GM12878 (cell line): ENCODE measurements at places on chromosomes 1 and 21.

- H3K27ac ChIP-seq: no peak overlapping the region
- H3K36me3 ChIP-seq: no peaks in the 10 kb centered on the region
- H3K4me1 ChIP-seq: no peaks in the 10 kb centered on the region
- no peak overlapping the region for H3K4me3 ChIP-seq
These were observed 543.5 kb downstream of the OMA1 start for GRCh38 chr1:58003059-58003458.

GRCh38 chr1:200749090-200749489, 10.4 kb downstream of the CAMSAP2 start:
- no peaks in the 10 kb centered on the region for H3K27me3 ChIP-seq
- no peaks in the 10 kb centered on the region; the same call in 1 of the 2 replicates for H3K4me1 ChIP-seq

DNA sequence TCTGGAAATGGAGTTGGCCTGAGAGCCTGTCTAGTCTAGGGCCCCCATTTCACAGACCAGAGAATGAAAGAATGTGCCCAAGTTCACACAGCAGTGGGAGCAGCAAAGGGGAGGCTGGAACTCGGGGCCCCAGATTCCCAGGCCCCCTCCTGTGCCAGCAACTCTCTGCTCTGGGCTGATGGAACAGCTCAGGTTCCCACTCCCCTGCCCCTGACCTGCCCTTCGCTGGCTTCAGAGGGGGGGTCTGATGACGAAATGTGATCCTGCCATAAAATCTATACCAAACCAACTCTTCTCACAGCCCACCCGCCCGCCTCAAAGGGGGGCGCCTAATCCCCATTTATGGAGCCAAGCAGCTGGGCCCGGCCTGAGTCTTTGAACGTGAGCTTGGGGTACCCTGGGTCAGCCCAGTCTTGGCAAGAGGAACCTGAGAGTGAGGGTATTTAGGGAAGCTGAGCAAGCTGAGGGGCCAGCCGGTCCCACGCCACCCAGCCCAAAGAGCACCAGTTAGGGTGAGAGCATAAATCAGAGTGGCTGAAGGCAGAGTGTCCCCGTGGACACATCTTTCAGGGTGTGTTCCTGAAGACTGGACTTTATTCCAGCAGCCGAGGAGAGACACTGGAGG, 65.0 kb downstream of the FOXD2 start:
- DNase-seq: no peak
- H3K27ac ChIP-seq: no peak overlapping the region
- no peaks in the 10 kb centered on the region for H3K36me3 ChIP-seq
- H3K27me3 ChIP-seq: peaks cover 7% of the 10 kb centered on the region
- no peak overlapping the region for H3K4me3 ChIP-seq
- H3K4me1 ChIP-seq: no peaks in the 10 kb centered on the region

DNA sequence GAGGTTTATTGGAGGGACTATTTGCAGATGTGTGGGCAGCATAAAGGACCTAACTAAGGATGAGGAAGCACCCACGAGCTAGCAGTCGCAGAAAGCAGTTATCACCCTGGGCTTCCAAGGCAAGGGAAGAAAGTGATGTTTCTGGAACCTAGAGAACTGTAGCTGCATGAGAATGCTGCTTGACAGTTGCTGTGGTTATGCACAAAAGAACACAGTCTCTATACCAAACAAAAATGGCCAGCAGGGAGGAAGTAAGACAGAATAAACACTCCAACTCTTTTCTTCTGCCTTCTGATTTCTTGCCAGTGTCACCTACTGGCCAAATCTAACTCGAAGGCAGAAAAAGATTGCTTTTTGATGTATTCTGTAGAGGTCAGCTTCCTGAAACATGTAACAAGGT, 190.2 kb downstream of the RASAL2 start:
- no peak overlapping the region for H3K4me3 ChIP-seq
- no peak for DNase-seq
- H3K4me1 ChIP-seq: no peaks in the 10 kb centered on the region
- H3K27ac ChIP-seq: no peak overlapping the region
- no peaks in the 10 kb centered on the region for H3K36me3 ChIP-seq

GRCh38 chr1:229857585-229857984, 209.5 kb upstream of the GALNT2 start:
- no peaks in the 10 kb centered on the region for H3K27me3 ChIP-seq
- peaks cover 11% of the 10 kb centered on the region for H3K4me1 ChIP-seq
- H3K36me3 ChIP-seq: no peaks in the 10 kb centered on the region
- H3K27ac ChIP-seq: no peak overlapping the region
- DNase-seq: no peak

- no peak overlapping the region for H3K27ac ChIP-seq
- DNase-seq: no peak
- peaks cover 2% of the 10 kb centered on the region for H3K36me3 ChIP-seq
- peaks cover 11% of the 10 kb centered on the region for H3K4me1 ChIP-seq
- no peaks in the 10 kb centered on the region for H3K27me3 ChIP-seq
These were observed 93.0 kb downstream of the DYRK1A start for GRCh38 chr21:37459575-37459974.

DNA sequence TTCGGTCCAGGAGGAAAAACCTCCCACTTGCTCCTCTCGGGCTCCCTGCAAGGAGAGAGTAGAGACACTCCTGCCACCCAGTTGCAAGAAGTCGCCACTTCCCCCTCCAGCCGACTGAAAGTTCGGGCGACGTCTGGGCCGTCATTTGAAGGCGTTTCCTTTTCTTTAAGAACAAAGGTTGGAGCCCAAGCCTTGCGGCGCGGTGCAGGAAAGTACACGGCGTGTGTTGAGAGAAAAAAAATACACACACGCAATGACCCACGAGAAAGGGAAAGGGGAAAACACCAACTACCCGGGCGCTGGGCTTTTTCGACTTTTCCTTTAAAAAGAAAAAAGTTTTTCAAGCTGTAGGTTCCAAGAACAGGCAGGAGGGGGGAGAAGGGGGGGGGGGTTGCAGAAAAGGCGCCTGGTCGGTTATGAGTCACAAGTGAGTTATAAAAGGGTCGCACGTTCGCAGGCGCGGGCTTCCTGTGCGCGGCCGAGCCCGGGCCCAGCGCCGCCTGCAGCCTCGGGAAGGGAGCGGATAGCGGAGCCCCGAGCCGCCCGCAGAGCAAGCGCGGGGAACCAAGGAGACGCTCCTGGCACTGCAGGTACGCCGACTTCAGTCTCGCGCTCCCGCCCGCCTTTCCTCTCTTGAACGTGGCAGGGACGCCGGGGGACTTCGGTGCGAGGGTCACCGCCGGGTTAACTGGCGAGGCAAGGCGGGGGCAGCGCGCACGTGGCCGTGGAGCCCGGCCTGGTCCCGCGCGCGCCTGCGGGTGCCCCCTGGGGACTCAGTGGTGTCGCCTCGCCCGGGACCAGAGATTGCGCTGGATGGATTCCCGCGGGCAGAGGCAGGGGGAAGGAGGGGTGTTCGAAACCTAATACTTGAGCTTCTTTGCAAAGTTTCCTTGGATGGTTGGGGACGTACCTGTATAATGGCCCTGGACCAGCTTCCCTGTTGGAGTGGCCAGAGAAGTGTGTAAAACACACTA, 45.3 kb downstream of the MRPL39 start:
- peak overlapping the region; percentile 87 for H3K4me3 ChIP-seq
- DNase-seq: peak; percentile 66
- H3K27me3 ChIP-seq: no peaks in the 10 kb centered on the region
- peaks cover 10% of the 10 kb centered on the region for H3K4me1 ChIP-seq

DNA sequence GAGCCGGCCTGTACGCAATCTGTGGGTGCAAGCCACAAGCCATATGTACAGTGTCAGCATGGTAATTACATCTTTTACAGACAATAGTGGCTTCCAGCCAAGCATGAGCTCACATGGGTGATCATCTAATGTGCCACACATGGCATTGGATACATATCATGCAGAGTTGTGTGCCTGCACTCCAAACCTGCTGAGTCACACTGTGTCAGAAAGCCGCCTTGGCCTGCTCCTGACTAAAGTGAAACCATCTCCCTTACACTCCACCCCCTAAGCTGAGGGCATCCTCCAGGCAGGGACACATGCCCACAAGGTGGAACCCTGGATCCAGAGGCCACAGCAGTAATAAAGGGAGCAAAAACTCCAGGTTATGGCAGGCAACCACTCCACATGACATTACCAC, 72.5 kb downstream of the KCNT2 start:
- no peaks in the 10 kb centered on the region for H3K27me3 ChIP-seq
- no peak overlapping the region for H3K27ac ChIP-seq
- no peaks in the 10 kb centered on the region for H3K36me3 ChIP-seq
- H3K4me1 ChIP-seq: no peaks in the 10 kb centered on the region

DNA sequence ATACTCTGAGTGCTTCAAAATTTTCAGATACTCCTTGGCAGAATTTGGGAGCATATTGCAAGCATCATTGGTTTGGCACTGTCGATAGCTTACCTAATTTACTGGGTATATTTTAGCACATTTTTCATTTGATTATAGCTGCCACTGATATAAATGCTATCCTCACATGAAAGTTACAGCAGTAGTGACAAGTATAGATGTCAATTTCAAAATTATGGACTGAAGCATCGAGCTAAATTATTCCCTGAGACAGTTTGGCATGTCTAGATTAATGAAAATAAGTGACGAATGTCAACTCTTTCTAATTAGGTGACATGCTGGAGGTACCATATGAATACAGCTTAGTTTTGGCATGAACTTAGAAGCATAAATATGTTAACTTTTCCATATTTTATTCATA, 83.1 kb downstream of the LRRC7 start:
- no peaks in the 10 kb centered on the region for H3K36me3 ChIP-seq
- H3K27me3 ChIP-seq: no peaks in the 10 kb centered on the region
- DNase-seq: no peak

DNA sequence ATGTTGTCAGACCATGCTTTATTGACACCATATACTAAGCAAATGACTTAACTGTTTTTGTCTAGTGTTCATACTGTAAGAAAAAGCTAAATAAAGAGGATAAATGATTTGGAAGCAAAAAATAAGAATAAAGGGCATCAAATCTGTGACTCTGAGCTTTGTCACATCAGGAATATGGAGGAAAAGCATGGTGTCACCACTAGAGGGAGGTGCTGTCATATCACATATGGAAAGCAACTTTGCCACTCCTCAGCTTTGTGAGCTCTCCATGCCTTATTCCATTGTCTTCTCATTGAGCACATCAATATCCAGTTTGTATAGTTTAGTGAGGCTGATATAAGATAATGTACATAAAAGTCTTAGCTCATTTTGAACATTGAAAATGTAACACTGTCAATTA, 20.8 kb upstream of the GBP1 start:
- H3K36me3 ChIP-seq: no peaks in the 10 kb centered on the region
- H3K27ac ChIP-seq: no peak overlapping the region
- H3K4me1 ChIP-seq: no peaks in the 10 kb centered on the region
- no peak overlapping the region for H3K4me3 ChIP-seq
- no peaks in the 10 kb centered on the region for H3K27me3 ChIP-seq

GRCh38 chr1:232769733-232770132, 35.5 kb upstream of the MAP10 start:
- no peaks in the 10 kb centered on the region for H3K36me3 ChIP-seq
- no peak overlapping the region for H3K4me3 ChIP-seq
- no peak for DNase-seq
- no peaks in the 10 kb centered on the region for H3K27me3 ChIP-seq
- H3K27ac ChIP-seq: no peak overlapping the region
- H3K4me1 ChIP-seq: no peaks in the 10 kb centered on the region

DNA sequence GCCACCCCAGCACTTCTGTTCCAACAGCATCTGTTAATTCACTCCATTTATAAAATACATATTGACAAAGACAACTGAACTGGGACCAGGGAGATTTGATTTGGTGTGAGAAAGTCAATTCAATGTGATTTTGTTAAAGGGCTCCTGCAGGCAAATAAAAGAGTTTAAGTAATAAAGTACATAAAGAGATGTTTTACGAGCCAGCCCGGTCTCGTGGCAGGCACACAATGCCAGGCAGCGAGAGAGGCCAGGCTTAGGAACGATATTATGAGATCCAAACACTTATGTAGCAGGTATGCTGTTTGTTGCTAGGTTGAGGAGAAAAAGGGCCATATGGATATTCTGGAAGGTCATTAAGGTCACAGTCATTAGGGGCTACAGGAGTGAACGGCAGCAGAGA, 227.1 kb downstream of the KCTD3 start:
- no peak overlapping the region for H3K27ac ChIP-seq
- no peaks in the 10 kb centered on the region for H3K36me3 ChIP-seq
- no peaks in the 10 kb centered on the region for H3K27me3 ChIP-seq
- H3K4me3 ChIP-seq: no peak overlapping the region
- H3K4me1 ChIP-seq: no peaks in the 10 kb centered on the region

DNA sequence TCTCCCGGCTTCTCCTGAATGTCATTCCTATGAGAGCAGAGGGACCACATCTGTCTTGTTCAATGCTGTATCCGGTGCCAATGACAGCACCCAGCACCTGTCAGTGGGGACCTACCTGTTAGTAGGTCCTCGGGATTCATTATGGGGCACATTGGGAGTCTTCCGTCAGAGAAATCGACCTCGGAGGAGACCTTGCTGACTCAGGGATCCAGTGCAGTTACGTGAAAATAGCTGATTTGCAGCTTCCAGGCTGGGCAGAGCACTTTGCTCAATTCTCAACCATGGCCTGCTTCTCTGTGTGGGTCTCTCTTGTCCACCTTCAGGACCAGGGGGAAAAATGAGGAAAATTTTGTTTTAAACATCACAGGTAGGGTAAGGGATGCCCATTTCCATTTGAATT, 130.2 kb downstream of the PRDM2 start:
- no peaks in the 10 kb centered on the region for H3K36me3 ChIP-seq
- no peak overlapping the region for H3K4me3 ChIP-seq
- no peak for DNase-seq
- H3K27me3 ChIP-seq: no peaks in the 10 kb centered on the region; the same call in 1 of the 2 replicates

GRCh38 chr1:172393354-172393753, 27.1 kb upstream of the C1orf105 start:
- no peaks in the 10 kb centered on the region for H3K27me3 ChIP-seq

DNA sequence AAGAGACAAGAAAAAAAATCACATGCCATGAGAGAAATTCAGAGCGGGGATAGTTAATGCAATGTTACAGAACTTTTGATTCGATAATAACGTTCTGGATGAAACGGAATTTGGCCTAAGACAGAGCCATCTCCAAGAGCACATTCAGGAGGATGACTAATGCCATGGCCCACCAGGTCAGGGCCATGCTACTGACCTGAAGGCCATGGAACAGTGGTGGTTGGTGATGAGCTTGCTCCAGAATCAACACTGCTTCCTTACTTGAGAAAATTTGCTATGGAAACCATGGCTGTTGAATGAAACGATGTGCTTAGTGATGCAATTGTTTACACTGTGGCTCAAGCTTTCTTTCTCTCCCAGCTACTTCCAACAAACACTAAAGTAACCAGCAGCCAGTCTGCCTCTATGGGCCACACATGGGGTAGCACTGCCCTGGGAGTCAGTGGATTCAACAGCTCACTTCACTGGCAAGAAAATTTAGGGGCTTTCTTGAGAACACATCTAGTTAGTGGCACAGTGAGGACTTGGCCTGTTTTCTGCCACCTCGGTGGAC, 299.1 kb downstream of the PCP4 start:
- no peaks in the 10 kb centered on the region for H3K36me3 ChIP-seq
- H3K27ac ChIP-seq: no peak overlapping the region
- no peaks in the 10 kb centered on the region for H3K4me1 ChIP-seq
- no peak overlapping the region for H3K4me3 ChIP-seq
- no peak for DNase-seq

DNA sequence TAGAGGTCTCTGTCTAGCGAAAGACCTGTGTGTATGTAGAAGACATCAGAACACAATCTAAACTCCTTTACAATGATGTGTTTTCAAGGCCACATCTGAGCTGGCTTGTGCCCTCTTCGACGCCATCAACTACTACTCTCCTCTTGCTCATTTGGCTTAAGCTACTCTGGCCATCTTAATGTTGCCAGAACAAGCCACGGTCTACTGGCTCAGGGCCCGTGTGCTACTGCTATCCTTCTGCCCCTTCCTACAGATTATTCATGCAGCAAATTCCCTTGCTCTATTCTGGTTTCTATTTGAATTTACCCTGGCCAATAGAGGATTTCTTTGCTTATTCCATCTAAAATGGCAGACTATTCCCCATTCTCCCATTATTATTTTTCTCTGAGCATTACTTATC, 121.7 kb downstream of the ZZZ3 start:
- H3K4me3 ChIP-seq: no peak overlapping the region
- H3K4me1 ChIP-seq: no peaks in the 10 kb centered on the region
- no peak for DNase-seq
- no peaks in the 10 kb centered on the region for H3K27me3 ChIP-seq
